BE2C (cell line): ENCODE measurements at places on chromosomes 3 and 15.
A peak's percentile ranks its signal among the peaks of the same experiment; 100 is the strongest.

GRCh38 chr3:137796993-137797392 lies 32.9 kb downstream of the SOX14 start:
- DNase-seq = no peak

- DNase-seq = no peak
These were observed 230.7 kb upstream of the LYSMD4 start for GRCh38 chr15:99963976-99964375.

- no peak for DNase-seq
These were observed 5.0 kb downstream of the ACOX2 start for GRCh38 chr3:58531956-58532355.

DNA sequence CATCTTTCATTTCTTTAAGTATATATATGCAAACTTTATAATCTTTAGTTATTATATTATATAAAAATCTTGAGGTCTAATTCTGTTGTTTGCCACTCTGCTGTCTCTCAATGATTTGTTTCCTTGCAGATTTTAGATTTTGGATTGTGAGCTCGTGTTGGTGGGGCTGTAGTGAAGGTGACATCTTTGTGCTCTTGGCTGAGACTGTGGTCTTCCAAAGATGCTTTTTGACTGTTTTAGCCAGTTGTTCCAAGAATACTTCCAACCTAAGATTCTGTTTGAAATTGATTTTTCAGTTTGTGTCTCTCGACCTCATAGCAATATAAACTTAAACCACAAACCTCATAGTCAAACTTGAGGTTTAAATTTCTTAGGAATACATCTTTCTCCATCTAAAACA lies 326.5 kb downstream of the SLC9A9 start:
- no peak for DNase-seq

GRCh38 chr3:130895690-130896488 lies 2.0 kb downstream of the ATP2C1 start:
- DNase-seq = no peak

GRCh38 chr3:23547905-23548650 lies 257.7 kb upstream of the UBE2E1 start:
- no peak for DNase-seq

- no peak for DNase-seq
These were observed 17.9 kb upstream of the COPG1 start for GRCh38 chr3:129231331-129232119.

DNA sequence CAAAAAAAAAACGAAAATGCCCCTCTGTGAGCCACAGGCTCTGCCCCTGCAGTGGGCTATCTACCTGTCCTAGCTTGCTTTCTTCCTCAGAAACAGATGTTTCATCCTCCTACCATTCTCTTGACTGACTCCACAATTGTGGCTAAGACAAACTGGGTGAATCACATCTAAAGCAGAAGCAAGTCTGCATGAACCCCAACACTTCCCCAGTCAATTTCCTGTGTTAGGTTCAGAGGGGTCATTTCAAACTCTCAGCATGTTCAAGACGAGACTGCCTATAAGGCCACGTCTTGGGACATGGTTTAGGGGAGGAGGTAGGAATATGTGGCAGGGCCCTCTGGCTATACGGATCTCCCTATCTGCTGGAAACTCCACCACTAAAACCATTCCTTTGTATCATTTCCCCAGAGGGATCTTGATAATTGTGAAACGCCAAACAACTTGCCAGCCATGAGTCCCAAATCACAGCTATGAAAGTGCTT lies 28.6 kb upstream of the ANKDD1A start:
- DNase-seq = no peak

GRCh38 chr3:148162132-148162531 lies 535.6 kb upstream of the AGTR1 start:
- DNase-seq = no peak

- no peak for DNase-seq
These were observed 737.4 kb downstream of the ZNF385D start for GRCh38 chr3:21013566-21013965.

GRCh38 chr15:73691396-73691795 lies 7.2 kb downstream of the CD276 start:
- peak; percentile 74 for DNase-seq

DNA sequence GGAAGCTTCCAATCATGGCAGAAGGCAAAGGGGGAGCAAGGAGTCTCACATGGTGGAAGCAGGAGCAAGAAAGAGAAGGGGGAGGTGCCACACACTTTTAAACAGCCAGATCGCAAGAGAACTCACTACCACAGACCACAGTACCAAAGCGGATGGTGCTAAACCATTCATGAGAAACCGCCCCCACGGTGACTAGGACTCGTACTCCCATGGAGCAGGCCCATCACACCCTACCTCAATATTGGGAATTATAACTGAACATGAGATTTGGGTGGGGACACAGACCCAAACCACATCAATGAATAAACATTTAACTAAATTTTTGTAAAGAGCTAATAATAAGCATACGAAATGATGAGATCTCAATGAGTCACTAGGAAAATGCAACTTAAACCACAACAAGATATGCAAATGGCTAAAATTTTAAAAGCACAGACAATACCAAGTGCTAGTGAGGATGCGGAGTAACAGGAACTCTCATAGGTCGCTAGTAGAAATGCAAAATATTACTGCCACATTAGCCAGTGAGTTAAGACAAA lies 10.0 kb downstream of the MRPS25 start:
- DNase-seq = no peak

DNA sequence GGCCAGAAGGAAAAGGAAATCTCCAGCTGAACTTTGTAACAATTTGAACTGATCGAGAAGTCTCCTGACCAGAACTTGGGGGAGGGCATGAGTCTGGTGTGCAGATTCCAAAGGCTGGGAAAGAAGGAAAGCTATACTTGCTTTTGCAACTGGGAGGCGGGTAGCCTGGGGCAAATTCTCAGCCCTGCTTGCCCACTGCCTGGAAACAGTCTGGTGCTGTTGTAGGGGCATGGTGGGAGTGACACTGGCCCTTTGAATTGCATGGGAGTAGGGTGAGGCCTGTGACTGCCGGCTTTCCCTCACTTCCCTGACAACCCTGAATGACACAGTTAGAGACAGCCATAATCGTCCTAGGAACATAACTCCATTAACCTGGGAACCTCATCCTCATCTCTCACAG lies 114.0 kb upstream of the POU1F1 start:
- no peak for DNase-seq

GRCh38 chr15:70050970-70051369 lies 46.7 kb downstream of the TLE3 start:
- peak; percentile 4 for DNase-seq
